ENCODE measurements at places on chromosomes 2 and 18. TPM values are rescaled to one million over a fixed set of nuclear protein-coding genes. Genes with fewer than 3 reads are reported as not detected.

The PLGLB2 gene
- total RNA-seq: 0.66 TPM

The PLEK gene
- total RNA-seq: not detected

The MAPRE2 gene
- total RNA-seq: 23.2 TPM

The C2orf80 gene
- total RNA-seq: not detected

The KCMF1 gene
- 75.9 TPM for total RNA-seq

The CXCR4 gene
- 3.6 TPM for total RNA-seq

The AQP12B gene
- total RNA-seq: not detected

The ACTR1B gene
- total RNA-seq: 69.9 TPM

The CELF4 gene
- not detected for total RNA-seq

The UGT1A4 gene
- not detected for total RNA-seq

The CYB5A gene
- total RNA-seq: 142 TPM

The SLC11A1 gene
- under 0.01 TPM for total RNA-seq

The ZNF396 gene
- 1.8 TPM for total RNA-seq

The CRACDL gene
- total RNA-seq: not detected

The DES gene
- 7.2 TPM for total RNA-seq

The HAAO gene
- 0.14 TPM for total RNA-seq
